ENCODE measurements at places on chromosomes 11 and 22. TPM values are rescaled to one million over a fixed set of nuclear protein-coding genes. Genes with fewer than 3 reads are reported as not detected.

Gene DRD4
- 2.6 TPM for total RNA-seq

Gene MUC2
- 0.26 TPM for total RNA-seq

Gene ZNF280B
- 1.3 TPM for total RNA-seq

DNA sequence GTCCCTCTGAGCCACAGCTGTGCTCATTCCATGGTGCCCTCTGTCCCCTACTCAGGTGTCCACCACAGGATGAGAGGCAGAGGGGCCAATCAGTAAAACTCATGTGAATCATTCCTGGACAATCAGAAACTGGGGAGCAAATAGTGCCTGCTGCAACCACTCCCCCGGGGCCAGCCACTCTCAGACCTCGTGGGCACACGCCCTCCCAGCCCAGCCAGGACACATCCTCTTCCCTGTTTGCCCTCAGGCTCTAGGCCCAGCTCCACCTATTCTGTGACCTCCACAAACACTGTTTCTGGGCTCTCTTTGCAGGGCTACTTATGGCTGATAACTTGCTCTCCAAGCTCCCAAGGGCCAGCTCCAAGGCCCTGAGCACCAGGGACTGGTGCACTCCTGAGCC lies 14.0 kb upstream of the KCTD14 start:
- peak; percentile 31 for DNase-seq

GRCh38 chr11:74815966-74816365 lies 67.3 kb downstream of the RNF169 start:
- DNase-seq = no peak

DNA sequence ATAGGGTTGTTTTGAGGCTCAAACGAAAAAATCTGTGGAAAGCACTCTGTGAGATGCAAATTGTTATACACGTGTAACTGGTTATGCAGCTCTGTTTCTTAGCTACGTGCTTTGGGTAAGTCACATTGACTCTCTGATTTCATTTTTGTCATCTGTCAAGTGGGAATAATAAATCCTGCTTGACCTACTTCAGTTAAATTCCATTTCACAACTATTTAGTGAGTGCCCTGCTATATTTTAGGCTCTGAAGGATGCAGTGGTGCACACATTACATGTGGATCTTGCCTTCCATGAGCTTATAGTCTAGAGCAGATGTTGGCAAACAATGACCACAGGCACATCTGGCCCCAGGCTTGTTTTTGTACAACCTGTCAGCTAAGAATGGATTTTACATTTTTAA lies 133.6 kb upstream of the PLET1 start:
- no peak for DNase-seq

DNA sequence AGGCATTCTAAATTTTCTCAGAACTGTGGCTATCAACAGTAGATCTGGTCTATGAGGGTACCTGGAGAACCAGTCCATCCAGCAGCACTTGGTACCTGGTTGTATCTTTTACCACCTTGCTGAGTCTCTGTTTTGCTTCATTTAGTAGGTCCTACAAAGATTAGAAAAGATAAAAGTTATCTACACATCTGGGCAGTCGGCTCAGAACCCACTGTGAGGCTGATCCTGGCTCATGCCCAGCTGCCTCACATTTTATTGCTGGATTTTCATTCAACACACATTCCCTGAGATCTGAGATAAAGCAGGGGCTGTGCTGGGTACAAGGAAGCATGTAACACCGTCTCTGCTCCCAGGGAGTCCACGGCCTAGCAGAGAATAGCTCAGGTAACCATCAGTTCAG lies 27.5 kb downstream of the ATP6V1E1 start:
- no peak for DNase-seq

GRCh38 chr11:93340223-93340622 lies 9.7 kb downstream of the DEUP1 start:
- no peak for DNase-seq

- no peak for DNase-seq
Measured at GRCh38 chr11:73326929-73327811, 19.1 kb downstream of the ARHGEF17 start.

- no peak for DNase-seq
Measured at GRCh38 chr11:20160425-20161229, at the start of gene DBX1. TSS of gene DBX1 (minus strand) at chr11:20160475. CDS start at chr11:20160324, 151 bp downstream.

GRCh38 chr11:81331088-81331487 lies 1402.6 kb downstream of the FAM181B start:
- no peak for DNase-seq

DNA sequence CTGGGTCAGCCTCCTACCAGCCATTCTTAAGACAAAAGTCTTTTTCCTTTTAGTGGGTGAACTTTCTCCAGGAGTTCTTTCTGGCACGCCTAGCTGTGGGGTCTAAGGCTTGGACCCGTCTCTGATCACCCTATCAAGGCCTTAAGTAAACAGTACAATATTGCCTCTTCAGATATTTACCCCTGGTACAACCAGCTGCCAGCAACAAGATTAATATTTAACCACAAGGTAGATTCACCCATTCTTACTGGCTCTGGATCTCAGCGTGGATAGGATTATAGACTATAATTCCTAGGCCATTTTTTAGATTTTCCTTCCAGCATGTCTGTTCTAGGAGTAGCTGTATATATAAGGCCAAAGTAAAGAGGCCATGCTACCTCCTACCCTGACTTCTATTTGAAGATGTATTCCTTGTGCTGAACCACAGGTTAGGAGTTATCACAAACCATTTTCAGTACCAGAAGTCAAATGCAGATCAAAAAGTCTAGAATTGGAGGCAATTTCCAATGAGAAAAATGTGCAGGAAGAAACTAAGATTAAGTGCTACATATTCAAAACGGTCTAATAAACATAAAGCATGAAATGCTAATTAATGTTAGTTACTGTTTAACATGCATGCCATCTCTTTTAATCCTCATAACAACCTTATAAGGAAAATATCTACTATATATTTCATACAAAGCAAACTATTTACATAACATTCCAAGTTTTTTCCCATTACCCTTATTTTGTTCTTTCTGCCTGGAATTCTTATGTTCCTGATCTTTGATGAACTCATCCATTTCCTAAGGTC lies 110.0 kb upstream of the SYN3 start:
- DNase-seq = no peak

DNA sequence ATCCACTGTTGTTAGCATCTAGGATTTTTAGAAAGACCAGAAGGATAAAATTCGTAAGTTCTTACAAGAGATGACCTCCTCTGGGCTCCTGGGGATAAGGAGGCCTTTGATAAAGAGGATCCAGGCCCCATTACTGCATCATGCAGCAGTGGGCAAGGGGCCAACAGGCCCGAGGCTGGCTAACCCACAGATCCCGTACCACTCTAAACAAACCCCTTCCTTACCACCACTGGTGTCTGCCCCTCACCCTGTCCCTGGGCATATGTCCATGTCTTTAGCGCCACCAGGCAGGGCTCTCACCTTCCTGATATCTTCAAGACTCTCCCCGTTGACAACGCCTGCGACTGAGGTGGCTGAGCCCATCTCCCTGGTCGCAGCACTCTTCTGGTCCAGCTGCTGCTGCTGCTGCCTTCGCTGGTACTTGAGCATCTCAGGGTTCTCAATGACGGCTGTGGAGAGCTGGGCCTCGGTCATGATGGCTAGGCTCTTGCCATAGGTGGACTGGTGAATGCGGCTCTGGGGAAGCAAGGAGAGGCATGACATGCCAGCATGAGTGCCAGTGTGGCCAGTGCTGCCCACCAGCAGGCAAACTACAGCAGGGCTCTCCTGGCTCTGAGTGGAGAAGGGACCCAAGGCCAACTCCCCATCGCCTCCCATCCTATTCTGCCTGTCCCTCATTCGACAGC lies 46.2 kb downstream of the HIRA start:
- DNase-seq = no peak

DNA sequence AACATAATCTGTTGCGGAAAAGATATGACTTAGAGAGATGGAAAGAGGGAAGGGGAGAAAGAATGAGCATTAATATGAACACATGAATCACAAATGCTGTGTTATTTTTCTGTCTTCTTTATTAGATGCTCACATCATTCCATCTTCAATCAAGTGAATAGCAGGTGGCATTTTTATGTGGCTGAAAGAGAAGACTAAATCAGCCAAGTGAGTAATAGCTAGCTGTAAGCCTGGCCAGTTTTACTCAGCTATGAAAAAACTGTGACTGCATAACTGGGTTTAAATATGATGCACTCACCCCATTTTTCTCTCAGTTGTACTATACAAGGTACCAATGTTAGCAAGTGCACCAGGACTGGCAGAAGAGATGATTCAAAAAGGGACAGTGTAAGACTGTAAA lies 571.1 kb downstream of the JRKL start:
- DNase-seq = no peak

DNA sequence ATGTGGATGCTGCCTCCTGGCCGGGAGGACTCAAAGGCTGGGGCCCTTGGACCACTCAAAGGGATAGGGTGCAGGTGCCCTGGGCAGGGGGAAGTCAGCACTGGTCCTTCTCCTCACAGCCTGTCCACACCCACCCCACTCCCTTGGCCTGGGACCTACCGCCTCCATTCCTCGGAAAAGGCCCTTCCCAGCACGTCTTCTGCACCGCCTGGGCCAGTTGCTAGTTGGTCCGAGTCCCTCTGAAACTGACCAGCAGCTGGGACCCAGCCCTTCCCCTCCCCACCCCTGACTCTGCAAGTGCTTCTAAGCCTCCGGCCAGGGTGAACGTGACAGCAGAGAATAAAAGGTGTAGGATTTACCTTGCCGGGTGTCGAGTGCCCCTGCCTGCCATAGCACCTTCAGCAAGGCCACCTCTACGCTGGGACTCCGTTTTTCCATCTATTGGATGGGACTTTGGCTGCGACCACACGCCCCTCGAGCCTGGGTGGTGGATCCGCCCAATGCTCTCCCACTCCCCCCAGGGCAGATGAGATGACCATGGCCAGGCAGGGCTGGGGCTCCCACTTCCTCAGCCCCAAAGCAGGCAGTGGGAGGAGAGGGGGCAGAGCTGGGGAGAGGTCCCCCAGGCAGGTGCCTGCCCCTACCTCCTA lies 37.3 kb downstream of the OSBPL5 start:
- DNase-seq = no peak

GRCh38 chr11:126474220-126474619 lies 118.7 kb downstream of the ST3GAL4 start:
- no peak for DNase-seq

GRCh38 chr11:105429096-105429910 lies 180.6 kb upstream of the GRIA4 start:
- no peak for DNase-seq
